ENCODE measurements at places on chromosomes 2 and 18.

DNA sequence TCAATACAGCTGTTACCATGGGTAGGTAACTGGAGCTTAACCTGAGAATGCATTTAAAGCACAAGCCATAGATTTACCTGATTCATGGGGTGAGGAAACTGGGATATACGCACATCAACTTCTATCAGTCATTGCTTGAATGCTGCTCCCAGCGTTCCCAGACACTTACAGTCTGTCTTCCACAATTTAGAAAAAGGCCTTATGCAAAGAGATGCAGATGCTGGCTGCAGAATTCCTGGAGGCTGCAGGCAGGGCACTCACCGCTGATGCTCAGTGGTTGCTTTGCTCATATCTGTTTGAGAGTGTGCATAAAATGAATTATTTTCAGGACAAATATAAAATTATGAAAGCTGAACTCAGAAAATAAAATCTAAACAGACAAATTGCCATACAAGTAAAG, 950.7 kb upstream of the PIK3C3 start:
- no peak for DNase-seq

GRCh38 chr18:22387787-22388186, 29.9 kb downstream of the CTAGE1 start:
- no peak for DNase-seq

DNA sequence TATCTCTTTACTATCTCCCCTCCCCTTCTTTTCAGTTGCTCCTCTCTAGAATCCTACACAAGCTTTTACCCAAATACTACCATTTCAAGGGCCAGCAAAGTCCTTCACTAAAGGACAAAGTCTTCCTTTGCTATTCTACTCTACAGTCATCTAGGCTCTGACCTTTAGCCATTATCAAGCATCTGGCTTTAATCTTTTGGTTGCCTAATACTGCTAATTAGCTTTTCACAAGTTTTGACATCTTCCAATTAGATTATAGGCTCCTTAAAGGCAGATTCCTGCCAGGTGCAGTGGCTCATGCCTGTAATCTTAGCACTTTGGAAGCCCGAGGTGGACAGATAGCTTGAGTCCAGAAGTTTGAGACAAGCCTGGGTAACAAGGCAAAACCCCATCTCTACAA, 194.4 kb downstream of the SH3BP4 start:
- no peak for DNase-seq

DNA sequence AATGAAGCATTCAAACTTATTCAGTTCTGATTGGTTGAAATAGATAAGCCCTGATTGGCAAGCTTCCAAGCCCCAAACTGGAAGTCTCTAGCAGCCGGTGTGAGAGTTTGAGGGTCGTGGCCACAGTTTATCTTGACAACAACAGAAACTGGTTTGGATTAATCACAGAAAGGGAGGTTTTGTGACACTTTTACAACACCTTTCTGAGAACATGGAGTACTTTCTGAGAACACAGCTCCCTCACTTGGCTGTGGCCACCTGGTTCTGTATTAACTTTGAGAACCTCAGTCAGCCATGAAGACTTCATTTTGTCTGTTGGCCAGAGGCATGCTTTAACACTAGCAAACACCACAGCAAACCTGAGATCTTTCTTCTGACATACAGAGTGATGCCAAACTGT, 280.7 kb upstream of the VWC2L start:
- DNase-seq: no peak

DNA sequence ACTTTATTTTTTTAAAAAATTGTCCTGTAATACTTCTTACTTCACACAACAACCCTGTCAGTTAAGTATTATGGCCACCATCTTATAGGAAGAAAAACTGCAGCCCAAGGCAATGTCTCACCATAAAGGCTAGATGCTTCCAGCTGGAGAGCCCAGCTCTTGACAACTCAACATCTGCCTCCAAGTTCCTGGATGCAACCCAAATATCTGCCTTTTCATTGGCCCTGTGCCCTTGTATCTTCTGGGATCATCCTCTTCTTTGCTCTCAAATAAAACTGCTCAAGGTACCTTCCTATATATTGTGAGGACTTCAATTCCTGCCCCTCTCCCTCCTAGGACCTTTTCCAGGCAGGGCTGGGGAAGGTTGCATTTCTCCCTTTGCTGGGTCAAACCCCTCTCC, 69.5 kb downstream of the BIN1 start:
- DNase-seq: no peak

- DNase-seq: no peak
Measured at GRCh38 chr2:127704641-127705390, 3.5 kb downstream of the SFT2D3 start.

- DNase-seq: no peak
Measured at GRCh38 chr2:166867874-166868514, 20.3 kb upstream of the XIRP2 start.

DNA sequence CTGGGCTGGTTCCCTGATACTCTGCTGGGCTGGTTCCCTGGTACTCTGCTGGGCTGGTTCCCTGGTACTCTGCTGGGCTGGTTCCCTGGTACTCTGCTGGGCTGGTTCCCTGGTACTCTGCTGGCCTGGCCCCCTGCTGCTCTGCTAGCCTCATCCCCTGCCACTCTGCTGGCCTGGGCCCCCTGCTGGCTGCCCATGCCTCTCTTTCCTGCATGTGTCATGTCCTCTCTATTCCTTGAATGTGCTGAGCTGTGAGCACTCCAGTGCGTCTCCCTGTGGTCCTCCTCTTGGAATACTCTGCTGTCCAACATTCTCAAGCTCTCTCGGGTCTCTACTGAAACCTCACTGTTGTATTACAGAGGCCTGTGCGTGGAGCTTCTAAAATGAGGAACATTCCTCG, 216.3 kb downstream of the RNF144A start:
- DNase-seq: peak; percentile 9

GRCh38 chr18:62131301-62131909, 55.5 kb downstream of the PIGN start:
- DNase-seq: peak; percentile 35

GRCh38 chr2:199322151-199322550, 135.6 kb downstream of the SATB2 start:
- DNase-seq: no peak

DNA sequence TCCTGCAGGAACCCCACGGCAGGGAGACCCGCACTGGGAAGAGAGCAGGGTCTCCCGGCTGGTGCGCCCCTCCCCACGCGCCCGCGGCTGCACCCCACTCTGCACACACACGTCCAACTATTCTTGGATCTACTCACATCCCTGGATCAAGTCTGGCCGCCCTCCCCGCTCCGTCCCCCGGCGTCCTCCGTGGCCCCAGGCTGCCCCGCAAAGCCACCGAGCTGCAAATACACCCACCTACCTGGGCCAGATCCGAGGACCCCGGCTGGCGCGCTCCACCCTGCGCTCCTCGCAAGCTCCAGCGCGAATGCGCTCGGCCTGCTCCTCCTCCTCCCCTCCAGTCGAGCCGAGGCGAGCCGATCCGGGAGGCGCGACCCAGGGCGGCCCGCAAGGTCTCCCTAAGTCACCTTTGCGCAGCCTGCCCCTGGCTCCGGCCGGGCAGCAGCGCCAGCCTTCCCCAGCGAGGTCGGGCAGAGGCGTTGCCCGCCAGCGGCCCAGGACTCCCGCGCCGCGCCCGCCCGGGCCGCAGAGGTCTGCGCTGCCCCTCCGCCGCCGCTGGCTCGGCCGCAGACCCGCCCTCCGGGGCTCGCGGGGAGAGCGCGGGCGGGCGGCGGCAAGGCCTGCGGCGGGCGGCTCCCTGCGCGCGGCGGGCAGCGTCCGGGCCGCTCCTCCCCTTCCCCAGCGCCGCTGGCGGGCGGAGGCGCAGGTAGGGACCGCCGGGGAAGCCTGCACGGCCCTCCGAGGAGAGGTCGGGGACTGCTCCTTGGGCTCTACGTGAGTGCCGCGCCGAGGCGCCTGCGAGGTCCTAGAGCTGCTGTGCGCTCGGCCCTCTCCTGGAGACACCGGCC, 126.0 kb downstream of the OSBPL1A start:
- DNase-seq: no peak

DNA sequence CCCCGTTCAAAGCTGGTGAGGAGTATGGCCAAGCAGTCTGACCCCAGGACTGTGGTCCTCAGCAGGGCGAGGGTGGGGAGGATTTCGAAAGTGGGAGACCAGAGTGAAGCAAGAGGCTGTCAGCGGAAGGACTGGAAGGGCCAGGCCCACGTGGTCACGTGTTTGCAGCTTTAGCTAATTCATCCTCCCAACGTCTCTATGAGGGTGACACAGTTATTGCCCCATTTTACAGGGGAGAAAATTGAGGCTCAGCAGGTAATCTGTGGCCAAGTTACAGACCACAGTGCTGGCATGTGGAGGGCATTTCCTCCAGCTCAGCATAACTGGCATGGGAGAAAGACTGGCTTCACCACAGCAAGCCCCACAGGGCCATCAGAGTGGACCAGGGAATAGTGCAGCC, 45.4 kb upstream of the LTBP1 start:
- DNase-seq: no peak

- DNase-seq: peak; percentile 12
Measured at GRCh38 chr2:180728928-180729559, 251.4 kb upstream of the UBE2E3 start.

DNA sequence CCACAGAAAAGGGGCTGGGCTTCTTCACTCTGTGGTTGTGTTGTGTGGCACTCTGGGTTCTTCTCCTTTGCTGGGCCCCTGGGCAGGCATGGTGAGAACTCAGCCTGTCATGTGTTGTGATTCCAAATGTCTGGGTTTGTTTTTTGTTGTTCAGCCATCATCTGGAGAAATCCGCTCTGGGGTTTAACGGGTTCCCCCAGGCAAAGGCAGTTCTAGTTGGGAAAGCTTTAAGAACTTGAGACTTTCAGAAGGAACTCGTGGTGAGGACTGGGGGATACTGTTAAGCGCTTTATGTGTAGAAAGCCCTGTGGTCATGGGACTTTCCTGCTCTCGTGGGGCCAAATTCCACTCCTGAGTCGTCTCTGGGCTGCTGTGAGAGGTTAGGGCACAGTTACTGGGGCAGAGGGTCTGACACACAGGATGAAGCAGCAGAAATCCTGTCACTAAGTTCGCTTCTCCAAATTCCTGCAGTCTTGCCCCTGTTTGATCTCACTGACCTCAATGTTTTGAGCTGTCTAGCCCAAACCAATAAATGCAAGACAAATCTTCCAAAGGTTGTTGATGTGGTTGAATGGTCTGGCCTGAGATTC, 87.7 kb downstream of the RAPGEF4 start:
- no peak for DNase-seq

DNA sequence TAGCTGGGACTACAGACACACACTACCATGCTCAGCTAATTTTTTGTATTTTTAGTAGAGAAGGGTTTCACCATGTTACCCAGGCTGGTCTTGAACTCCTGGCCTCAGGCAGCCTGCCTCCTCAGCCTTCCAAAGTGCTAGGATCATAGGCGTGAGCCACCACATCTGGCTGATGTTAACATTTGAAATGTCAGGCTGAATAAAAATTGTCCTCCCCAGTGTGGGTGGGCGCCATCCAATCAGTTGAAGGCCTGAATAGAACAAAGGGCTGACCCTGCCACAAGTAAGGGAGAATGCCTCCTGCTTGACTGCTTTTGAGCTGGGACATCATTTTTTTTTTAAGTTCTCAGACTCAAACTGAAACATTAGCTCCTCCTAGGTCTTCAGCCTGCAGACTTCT, 21.0 kb upstream of the RHOB start:
- DNase-seq: no peak

- no peak for DNase-seq
Measured at GRCh38 chr2:164453656-164454305, 167.5 kb downstream of the GRB14 start.

DNA sequence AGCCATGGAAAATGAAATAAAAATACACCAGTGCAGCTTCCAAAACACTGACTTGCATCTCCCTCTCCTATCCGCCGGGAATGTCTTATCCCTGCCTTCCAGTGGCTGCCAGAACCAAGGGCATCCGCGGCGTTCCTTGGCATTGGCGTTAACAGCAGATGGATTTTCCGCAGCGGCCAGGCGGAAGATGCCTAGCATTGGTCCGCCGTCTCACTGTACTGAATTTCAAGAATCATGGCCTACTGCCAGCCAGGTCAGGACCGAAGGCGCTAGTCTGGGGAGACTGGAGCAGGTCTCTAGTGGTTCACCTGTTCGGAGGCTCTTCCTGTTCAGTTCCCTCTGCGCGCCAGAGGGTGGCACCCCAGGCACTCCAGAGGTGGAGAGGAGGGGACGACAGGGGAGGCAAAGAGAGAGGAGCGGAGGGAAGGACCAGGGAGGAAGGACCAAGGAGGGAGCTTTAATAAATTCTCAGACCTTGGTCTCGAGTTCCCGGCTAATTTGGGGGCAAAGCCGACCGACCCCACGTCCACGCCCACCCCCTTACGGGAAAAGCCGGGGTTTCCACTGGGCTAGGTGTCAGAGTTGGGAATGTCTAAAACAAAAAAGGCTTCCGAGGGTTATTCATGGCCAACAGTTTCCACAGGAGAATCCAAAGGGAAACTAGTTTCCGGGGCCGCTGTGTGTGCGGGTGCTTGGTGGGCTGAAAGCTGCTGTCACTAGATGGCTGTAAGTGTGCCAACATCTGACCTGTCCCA, 3.7 kb upstream of the BCL2L11 start:
- no peak for DNase-seq

- peak; percentile 9 for DNase-seq
Measured at GRCh38 chr2:195871326-195871725, 197.3 kb downstream of the DNAH7 start.

DNA sequence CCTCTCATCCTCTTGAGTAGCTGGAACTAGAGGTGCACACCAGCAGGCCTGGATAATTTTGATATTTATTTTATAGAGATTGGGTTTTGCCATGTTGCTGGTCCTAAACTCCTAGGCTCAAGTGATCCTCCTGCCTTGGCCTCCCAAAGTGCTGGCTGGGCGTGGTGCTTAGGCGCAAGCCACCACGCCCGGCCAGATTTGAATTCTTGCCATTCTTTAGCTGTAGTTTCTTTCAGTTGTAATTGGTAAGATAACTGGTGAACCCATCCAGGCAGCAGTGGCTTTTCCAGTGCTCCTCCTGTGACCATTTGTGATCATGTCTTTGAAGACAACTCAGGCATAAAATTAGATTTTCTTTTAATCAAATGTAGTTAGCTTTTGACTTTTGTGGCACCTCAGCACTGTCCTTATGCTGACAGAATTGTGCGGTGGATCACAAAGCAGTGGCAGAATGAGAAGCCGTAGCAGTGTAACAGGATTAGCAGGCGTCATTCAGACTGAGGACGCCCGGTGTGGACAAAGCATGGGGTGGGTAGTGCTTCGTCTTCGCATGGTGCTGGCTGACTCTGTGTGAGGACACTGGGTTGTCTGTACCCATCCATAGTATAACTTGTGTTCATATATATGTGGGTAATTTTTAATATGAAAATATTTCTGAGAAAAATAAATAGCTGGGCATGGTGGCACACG, 30.0 kb upstream of the TOGARAM2 start:
- no peak for DNase-seq
